ENCODE measurements at places on chromosomes 11 and 22.

GRCh38 chr11:10076458-10077141, 217.4 kb downstream of the SBF2 start:
- DNase-seq: peak; percentile 41

DNA sequence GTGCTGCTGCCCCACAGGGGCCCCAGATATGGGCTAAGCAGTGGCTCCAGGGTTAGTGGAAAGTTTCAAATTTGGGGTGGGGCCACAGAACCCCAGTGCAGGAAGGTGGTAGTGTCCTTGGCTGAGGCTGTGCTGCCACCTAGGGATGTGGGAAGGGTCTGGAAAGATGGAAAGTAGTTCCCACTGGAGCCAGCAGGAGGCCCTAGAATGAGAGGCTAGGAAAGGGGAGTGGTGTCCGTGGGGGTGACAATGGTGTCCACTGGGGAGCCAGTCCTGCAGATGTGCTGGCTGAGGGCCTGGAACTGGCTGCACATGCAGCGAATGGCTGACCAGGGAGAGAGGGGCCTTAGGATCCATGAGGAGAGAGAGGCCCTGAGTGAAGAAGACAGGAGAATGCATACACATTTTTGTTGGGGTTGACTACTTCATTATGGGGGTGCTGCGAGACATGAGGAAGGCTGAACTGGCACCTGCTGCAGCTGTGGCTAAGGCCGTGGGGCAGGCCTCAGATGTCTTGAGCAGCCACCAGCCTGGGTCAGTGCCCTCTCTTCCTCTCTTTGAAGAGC, 21.1 kb downstream of the RFPL3 start:
- DNase-seq: peak; percentile 51

DNA sequence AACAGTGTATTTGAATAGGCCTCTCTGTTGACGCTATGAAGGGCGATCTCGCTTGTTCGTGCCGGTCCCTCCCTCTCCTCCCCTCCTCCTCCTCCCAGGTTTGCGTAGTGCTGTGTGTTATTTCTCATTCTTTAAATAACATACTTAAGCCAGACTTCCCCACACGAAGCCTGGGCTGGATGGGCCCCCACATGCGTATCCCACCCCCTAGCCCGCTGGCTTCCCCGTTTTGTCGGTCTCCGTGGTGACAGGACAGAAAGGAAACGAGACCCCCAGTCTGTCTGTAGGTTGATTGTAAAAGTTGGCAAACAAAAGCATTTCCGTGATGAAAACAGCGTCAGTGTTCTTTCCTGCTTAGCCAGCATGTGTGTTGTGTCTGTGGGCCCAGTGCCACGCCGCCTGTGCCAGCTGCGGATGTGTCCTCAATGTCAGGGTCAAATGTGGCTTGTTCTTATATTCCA, 27.3 kb downstream of the FAM118A start:
- no peak for DNase-seq

DNA sequence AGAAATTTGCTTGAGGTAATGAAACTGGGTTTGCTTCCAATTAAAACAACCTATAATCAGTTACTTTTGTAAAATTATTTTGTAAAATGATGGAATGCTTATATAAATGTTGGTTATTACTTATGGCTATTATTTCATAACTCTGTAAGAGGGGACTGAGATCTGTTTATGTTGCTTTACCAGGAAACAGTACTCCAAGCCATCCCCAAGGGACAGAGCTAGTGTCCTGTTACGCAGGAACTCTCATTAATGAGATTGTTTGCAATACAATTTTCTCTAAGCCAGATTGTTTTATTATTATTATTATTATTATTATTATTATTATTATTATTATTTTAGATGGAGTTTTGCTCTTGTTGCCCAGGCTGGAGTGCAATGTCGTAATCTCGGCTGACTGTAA, 2.3 kb upstream of the NOX4 start:
- DNase-seq: no peak

- DNase-seq: no peak
Observed at GRCh38 chr11:72573855-72574445, 100.3 kb downstream of the PDE2A start.

DNA sequence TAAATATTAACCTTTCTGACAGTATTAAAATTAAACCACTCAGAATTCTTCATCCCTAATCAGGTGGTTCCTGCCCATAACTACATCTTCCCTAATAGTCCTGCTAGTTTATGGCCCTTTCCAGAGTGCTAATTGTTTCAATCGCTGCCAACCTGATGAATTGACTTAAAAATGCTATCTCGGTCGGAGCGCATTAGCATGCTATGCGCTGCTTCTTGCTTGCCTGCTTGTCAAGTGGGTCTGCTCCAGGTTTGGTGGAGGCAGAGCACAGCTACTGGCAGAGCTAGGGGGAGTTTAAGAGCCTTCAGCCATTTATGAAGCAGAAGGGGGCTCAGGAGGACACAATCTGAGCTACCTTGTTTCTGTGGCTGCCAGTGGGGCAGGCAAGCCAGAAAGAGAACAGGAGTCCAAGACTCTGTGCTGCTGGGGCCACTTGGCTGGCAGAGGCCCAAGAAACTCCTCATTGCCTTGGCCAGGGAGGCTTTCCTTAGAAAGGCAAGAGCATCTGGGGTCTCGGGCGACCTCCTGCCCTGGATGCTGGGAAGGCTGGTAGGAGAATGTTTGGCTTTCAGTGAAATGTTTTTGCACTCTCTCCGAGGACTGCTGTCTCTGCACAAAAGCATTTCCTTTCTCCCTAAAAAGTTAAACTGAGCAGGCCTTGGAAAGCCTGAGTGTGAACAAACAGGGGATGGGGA, 62.1 kb upstream of the PHOX2A start:
- no peak for DNase-seq

- peak; percentile 10 for DNase-seq
Observed at GRCh38 chr11:16876837-16877236, 137.4 kb downstream of the PLEKHA7 start.

DNA sequence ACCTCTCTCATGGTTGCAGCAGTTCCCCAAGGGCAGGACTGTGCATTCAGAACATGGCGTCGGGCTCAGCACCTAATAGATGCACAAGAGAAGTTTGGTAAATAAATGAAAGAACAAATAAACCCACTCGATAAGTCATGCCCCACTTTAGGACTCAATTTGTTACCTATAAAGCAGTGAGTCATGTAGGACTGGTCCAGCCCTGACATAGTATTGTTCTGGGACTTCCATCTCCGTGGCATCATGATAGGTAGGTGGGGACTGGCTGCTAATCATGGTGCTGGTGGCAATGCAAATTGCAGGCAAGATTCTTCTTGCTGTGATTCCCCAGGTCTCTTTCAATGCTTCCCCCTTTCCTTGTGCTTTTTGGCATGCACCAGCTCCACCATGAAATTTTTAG, 118.2 kb upstream of the CSNK2A3 start:
- DNase-seq: peak; percentile 10
